ENCODE measurements at places on chromosomes 5 and 9.

DNA sequence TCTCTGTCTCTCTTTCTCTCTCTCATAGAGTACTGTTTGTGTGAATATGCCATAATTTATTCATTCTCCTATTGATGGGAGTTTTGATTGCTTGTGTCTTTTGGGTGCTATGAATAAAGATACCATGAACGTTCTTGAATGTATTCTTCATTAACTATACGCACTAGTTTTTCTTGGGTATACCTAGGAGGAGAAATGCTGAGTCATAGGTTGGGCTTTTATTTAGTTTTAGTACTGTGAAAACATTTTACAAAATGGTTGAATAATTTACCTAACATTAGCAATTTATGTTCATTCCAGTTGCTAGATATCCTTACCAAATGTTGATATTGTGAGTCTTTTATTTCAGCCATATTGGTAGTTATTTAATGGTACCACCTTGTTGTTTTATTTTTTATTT lies 192.5 kb downstream of the NPR3 start:
- no peak for DNase-seq

- no peak for DNase-seq
Observed at GRCh38 chr5:19584131-19584530, 403.9 kb downstream of the CDH18 start.

DNA sequence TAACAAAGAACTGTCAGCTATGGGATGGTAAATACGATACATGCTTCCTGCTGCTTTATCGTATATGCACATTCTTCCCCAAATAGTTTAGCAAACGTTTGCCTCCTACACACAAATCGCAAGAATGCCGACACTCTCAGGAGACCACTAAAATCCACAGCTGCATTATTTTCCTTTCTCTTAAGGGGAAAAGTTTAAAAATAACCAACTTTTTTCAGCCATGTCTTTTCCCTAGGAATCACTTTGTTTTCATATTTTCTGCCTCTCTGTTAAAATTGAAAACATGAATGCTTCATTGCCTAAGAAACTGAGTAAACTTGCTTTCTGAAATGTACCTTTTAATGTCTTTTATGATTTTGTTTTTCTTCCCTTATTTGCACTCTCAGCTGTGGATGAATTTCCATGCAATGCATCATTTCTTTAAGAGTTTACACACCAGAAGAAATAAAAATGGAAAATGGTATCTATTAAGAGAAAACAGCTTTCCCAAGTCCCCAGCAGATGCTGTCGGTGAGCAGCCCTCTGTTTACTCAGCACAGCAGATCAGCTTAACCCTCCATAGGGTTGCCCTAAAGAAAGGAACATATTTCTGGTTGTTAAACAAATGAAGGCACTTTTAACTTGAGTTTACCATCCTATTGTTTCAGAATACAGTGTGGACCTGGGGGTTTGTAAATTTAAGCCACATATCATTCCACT lies 66.2 kb downstream of the IZUMO3 start:
- DNase-seq, result no peak

DNA sequence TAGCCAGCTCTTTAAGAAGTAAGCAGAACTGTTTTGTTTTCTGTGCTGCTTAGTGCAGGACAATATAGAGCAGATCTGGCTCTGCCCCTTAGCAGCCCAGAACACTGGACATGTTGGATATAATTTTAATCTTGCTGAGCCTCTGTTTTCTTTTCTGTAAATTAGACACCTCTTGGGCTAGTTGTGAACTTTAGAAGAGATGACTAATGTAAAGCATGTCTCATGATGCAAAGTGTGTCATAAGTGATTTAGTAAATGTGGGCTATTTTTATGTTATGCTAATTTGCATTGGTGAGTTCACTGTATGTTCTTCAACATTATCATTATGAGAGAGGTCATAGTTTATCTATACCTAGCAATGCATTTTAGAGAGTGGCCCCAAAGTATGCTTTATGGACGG lies 156.1 kb upstream of the ADAMTSL1 start:
- no peak for DNase-seq

GRCh38 chr5:96384353-96384752 lies 48.7 kb downstream of the PCSK1 start:
- DNase-seq, result no peak

DNA sequence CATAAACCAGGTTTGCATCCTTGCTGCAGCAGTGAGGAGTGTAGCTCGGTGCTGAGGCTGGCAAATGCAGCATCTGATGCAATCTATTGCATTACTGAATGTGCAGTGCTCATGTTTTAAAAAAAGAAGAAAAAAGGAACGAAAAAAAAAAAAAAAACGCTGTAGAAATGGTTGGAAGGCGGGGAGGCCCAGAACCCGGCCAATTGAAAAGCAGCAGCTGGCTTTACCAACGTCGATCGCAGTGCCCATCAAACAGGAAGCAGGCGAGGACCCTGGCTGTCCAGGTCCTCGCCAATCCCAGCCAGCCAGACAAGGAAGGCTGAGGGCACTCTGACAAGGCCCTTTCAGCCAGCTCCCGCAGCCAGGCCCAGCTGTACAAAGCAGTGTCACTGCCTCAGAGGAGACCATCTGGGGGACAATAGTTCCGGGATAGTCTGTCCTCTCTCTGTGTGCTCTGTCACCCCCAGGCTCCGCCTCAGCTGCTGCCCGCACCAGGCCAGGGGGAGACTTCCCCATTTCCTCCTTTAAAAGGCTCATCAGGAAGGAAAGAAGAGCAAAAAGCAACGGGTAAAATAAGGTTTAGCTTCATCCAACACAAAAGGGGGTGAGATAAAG lies 21.8 kb upstream of the CPEB4 start:
- DNase-seq, result peak; percentile 88

GRCh38 chr9:96665789-96666188 lies 10.7 kb upstream of the PRXL2C start:
- DNase-seq, result no peak

GRCh38 chr9:128118971-128119665 lies 8.4 kb downstream of the PTGES2 start:
- DNase-seq, result no peak

DNA sequence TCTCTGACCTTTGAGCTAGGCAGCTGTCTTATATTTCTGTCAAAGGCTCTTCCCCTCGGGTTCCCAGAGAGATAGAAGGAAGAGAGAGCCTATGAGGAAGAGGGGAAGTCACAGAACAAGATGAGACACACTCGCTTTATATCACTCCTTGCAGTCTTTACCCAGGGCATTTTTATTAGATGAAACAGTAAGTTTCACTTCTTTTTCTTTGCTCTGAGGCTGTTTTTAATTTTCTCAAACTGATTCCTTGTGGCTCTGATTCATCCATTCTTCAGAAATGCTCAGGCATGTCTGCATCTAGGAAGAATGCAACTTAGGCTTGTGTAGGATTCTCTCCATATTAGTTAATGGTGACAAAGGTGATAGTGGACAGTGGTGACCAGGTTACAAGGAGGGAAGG lies 132.9 kb upstream of the CHD1 start:
- DNase-seq, result peak; percentile 27

DNA sequence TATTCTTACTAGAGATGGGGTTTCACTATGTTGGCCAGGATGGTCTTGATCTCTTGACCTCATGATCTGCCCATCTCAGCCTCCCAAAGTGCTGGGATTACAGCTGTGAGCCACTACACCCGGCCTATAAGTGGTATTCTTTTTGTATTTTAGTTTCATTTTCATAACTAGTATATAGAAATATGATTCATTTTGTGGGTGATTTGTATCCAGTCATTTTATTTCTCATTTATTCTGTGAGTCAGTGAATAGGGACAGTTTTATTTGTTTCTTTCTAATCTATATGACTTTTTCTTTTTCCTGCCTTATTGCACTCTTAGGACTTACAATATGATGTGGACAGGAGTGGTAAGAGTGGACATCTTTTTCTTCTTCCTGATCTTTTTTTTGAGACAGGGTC lies 112.9 kb downstream of the AOPEP start:
- no peak for DNase-seq

Data from CD14-positive monocyte (primary cell).